Neuronal stem cell (in vitro differentiated cells): ENCODE measurements at places on chromosomes 6 and 20.
A peak's percentile ranks its signal among the peaks of the same experiment; 100 is the strongest.

DNA sequence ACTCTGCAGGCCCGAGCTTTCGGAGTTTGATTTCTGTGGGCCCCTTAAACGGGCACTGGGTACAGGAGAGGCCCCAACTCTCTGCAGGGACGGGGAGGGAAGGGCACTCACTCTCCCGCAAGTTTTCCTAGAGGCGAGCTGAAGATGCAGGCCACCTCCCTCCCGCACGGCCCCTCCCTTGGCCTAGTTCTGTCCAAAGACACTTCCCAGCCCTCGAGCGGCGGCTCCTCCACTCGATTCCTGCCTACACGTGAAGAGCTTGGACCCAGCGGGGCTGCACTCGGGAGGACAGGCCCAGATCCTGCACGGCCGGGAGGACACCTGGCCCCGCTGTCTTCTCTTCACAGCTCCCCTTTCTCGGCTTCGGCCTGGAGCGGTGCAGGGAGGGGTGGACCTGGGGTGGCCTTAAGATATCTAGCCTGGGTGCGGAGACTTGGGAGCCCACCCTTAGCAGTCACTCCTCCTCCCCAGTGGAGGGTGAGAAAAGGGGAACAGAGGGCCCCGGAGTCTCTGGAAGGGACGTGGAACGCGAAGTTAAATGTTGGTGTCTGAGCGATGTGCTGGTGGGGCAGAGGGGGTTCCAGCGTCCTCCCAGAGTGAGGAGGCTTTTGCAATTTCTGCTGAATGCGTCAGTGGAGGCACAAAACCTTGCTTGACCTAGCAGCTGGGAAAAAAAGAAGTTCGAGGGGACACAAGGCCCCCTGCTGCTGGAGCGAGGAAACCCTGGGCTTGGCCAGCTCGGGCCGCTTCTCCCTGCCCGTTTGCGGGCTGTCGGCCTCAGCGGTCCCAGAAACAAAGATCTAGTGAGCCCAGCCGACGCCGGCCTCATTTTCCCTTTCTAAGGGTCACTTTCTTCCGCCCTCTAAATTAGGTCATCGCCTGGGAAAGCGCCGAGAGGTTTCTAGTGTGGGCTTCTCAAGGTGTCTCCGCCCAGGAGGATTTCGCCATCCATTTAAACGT lies 4.9 kb downstream of the OLIG3 start:
- DNase-seq, result peak; percentile 46

DNA sequence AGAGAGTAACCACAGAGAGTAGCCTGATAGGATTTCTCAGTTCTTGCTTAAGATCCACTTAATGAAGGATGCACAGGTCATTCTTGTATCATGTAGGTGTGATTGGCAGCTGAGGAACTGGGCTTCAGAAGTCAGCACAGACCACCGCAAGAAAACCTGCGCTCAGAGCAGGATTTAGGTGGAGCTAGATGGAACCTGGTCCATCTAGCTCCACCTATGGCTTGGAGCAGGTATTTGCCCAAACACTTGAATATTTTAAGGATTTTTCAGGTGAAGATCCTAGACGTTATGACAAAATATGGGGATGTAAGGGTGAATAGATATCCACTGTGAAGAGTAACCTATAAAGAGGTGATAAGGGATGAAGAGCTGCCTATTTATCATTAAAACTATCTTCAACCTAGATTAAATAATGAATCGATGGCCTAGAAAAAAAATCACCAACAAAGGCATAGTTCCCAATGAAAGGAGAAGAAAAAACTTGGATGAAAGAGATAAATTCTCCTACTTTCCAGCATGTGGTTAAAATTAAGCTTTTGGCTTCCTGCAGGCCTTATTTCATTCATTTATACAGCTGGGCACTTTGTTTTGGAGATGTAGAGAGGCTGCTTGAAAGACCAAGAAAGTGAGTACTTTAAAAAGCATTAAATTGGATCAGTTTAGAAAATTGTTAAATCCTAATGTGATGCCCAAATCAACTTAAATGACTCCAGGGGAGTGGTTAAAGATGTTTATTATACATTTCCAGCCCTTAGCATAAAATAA lies 778.4 kb upstream of the GJE1 start:
- no peak for DNase-seq

DNA sequence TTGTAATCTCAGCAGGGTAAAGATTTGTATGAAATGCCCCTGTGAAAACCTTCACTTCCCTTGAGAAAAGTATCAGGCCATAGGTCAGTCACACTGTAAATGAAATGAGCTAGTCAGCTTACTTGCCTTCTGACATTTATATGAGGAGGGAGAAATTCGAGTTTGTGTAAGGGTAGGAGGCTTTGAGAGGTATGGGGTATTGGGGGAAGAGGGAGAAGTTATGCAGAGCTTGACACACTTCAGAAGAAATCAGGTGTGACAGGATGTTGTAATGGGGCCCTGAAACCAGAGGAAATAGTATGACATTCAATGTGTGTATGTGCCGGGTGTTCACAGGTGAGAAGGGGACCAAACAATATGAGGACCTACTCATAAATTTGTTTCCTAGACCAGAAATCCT lies 64.2 kb upstream of the CCN6 start:
- DNase-seq, result no peak

DNA sequence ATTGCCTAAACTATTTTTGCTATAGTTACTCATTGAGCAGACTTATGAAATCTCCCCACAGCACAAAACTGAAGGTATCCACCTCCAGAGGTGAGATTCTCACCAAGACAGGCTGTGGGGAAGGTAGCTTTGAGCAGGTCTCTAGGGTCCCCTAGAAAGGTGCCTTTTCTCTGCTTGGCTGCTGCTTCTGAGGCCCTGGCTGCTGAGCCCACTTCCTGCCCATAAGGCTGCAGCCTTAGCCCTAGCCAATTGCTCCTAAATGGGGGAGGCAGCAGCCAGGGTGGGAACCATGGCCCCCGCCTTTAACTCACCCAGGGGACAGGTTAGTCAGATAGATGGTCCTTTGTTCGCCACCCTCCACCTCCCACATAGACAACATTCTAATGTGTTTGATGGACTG lies 3.6 kb downstream of the NT5E start:
- DNase-seq, result no peak

DNA sequence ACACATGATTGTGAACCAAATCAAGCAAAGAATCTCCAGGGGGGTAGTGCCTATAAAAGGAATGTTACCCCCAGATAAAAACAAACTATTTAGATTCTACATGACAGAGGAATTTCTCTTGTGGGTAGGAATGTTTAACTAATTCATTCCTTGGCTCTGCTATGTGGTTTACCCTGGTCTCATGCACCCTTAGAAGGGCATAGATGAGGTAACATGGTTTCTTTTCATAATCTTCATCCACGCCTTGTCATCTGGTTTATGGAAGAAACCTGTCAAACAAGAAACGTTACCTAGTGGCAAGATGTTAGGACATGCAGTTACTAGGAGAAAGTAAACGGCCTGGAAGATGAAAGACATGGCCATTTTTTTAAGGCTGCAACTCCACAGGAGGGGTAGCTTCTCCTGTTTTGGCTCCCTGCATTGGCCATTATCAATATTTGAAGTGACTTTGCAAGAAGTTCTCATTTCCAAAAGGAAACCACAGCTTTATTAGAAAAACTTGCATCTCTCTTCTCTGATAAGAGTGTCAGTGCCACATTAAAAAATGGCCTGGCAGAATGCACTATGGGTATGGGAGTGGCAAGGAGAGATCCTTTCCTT lies 45.5 kb downstream of the STX11 start:
- no peak for DNase-seq

DNA sequence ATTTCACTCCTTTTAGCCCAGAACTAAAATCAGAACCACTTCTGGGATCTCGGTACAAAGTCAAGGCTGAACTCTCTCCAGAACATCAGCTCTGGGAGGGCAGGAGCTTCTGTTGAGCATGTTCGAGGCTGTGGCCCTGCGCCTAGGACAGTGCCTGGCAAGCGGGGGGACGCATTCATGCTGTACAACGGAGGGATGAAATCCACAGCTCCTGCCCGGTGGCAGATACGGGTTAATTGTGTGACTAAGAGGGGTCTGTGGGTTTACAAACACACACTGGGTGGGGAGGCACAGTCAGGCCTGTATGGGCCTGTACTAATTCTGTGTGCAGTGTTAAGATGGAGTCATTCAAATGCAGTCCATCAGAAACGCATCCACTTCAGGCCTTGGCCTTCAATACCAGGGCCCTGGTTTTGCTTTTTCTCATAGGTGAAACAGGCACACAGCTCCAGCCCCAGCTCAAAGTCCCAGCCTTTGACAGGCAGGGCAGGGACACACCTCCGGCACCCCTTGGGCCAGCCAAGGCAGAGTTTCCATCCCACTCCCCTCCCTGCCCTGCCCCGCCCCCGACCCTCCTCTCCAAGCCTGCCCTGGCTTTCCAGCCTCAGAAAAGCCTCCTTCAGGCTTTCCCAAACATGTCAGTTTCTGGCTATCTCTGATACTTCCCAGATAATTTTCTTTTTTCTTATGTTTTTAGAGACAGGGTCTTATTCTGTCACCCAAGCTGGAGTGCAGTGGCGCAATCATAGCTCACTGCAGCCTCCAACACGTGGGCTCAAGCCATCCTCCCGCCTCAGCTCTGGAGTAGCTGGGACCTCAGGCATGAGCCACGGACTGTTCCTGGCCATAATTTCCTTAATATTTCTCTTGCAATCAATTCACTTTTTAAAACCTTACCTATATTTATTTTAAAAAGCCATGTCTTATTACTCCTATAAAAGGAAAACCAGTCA lies 109.8 kb downstream of the SULF2 start:
- no peak for DNase-seq

DNA sequence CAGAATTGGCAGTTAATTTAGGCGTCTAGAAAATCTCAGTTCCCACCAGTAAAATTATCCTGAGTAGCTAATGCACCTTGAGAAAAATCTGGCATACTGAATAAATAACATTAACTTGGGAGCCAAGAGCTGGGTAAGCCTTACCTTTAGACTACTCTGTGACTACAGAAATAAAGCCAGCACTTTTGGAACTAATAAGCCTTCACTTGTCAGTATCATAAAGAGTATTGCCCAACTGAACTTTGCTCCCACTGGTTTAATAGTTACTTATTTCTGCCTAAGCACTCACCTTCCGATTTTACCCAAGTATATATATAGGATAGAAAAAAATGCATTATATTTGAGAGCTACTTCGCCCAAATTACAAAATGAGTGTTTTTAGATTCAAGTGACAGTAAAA lies 10.7 kb downstream of the FAM8A1 start:
- no peak for DNase-seq

GRCh38 chr6:93604951-93605350 lies 185.6 kb upstream of the EPHA7 start:
- DNase-seq, result no peak

DNA sequence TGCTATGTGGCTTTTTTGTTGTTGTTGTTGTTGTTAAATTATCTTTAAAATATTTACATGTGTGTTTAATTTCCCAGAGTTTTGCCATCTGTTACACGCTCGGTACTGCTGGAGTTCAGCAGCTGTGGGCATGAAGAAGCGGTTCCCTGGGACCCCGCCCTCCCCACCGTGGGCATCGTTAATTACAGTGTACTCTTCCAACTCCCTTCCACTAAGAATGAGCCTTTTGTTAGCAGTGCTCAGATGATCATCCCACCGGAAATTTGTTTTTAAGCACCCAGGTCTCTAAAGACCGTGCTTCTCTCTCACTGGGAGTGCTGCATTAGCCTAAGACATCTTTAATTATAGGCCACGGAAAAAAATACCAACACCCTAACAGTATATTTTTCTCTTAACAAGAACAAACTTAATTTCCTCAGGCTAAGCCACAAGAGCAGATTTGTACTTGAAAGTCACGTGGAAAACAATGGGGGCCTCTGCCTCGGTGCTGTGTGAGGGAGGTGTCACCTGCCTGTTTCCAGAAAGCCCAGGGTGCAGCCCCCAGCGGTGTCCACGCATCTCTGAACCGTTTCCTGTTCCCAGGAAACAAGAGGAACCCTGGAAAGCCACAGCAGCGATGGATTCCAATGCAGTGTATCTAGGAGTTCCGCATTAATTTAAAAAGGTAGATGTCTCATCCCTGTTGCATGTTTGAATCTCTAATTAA lies 113.3 kb upstream of the FRMD1 start:
- DNase-seq, result no peak

- DNase-seq, result no peak
These were observed 162.2 kb downstream of the ADGRG6 start for GRCh38 chr6:142463988-142464387.

GRCh38 chr6:4587171-4587570 lies 189.0 kb upstream of the CDYL start:
- no peak for DNase-seq

DNA sequence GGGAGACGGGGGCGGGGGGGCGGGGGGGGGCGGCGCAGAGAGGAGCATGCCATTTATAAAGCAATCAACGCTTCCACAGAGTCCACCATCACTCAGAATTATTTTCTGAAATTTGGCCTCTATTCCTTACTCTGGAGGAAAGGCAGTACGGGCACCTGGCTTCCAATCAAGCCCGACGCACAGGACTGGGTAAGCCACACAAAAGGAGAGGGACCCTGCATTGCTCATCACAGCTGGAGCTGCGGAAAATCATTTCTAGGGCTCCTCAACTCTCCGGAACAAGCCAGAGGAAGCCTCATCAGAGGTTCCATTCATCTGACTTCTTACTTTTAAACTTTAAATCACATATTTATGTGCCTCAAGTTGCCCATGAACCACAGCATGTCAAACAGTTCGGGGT lies 55.9 kb downstream of the TTI1 start:
- DNase-seq, result no peak

GRCh38 chr6:49839162-49839561 lies 27.2 kb downstream of the CRISP1 start:
- DNase-seq, result no peak

- peak; percentile 83 for DNase-seq
These were observed 42.5 kb downstream of the EIF2S2 start for GRCh38 chr20:34069341-34070078.

- peak; percentile 59 for DNase-seq
These were observed 50.0 kb upstream of the EZR start for GRCh38 chr6:158868890-158869825.

- DNase-seq, result no peak
These were observed 62.4 kb upstream of the MRPS10 start for GRCh38 chr6:42279966-42280629.

- no peak for DNase-seq
These were observed 93.0 kb downstream of the ADTRP start for GRCh38 chr6:11685481-11686093.

DNA sequence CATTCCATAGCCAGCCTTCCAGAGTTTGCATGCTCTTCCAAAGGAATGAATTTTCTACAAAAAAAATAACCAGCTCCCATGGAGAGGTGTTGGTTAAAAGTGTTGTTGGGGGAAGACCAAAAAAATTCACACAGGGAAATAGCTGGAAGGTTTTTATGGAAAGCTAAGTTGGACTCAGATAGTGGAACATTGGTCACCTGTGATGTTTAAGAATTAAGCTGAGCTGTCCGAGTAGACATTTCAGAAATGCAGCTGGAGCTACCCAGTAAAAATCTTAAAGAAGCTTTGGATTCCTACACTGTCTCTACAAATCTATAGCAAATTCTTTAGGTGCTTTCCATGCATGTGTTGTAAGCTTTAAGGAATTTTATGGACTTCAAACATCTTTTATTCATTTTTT lies 155.5 kb downstream of the THBS2 start:
- no peak for DNase-seq

DNA sequence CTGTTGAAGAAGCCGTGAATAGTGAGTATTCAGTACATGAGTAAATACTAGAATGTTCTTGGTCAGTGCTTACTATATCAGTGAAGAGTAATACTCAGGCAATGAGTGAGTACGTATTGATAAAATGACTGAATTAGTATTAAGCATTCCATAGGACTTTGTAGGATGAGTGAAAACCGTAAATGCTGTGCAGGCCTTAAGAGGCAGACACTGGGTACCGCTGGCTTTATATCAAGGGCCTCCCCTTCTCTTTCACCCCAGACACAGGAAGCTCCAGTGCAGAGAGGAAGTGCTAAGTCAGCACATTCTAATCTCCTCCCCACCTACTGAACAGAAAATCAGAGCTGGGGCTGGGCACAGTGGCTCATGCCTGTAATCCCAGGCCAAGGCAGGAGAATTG lies 24.2 kb downstream of the POFUT1 start:
- no peak for DNase-seq
